Smooth muscle cell of bladder (primary cell): ENCODE measurements at places on chromosomes 1 and 21. TPM values are rescaled to one million over a fixed set of nuclear protein-coding genes. Genes with fewer than 3 reads are reported as not detected.

Gene OPTC
- total RNA-seq = not detected in 2 replicates

Gene FASLG
- not detected in 2 replicates for total RNA-seq

Gene MRPL39
- total RNA-seq = 22.3 and 26.3 TPM in 2 replicates

Gene CHAF1B
- total RNA-seq = 0.43 and 0.55 TPM in 2 replicates

Gene CFAP410
- total RNA-seq = 9.2 and 11.7 TPM in 2 replicates

Gene ZNF683
- total RNA-seq = not detected in 2 replicates

Gene KCNJ9
- total RNA-seq = under 0.01 TPM in 2 replicates

Gene MRPL55
- 59.3 and 64.9 TPM in 2 replicates for total RNA-seq

Gene ITLN2
- total RNA-seq = not detected in 2 replicates

Gene IGSF5
- not detected in 2 replicates for total RNA-seq

Gene IGSF8
- 23.2 and 32.3 TPM in 2 replicates for total RNA-seq

Gene RBM11
- not detected in 2 replicates for total RNA-seq

Gene DYNLT4
- not detected in 2 replicates for total RNA-seq

Gene SH2D5
- 2.4 and 6.4 TPM in 2 replicates for total RNA-seq

Gene DCST1
- total RNA-seq = not detected in 2 replicates

Gene S100A9
- 0.28 and 0.83 TPM in 2 replicates for total RNA-seq

Gene KRTAP19-1
- not detected in 2 replicates for total RNA-seq

Gene PGLYRP4
- not detected in 2 replicates for total RNA-seq

Gene LRRC47
- total RNA-seq = 21.5 and 32.5 TPM in 2 replicates

Gene NUDT4B
- total RNA-seq = 13.7 and 17.1 TPM in 2 replicates

Gene SEMA4A
- total RNA-seq = 0.57 and 0.83 TPM in 2 replicates

Gene TMEM200B
- 10.1 and 13.4 TPM in 2 replicates for total RNA-seq

Gene PRAMEF18
- total RNA-seq = not detected in 2 replicates

Gene USP48
- 31.1 and 38.6 TPM in 2 replicates for total RNA-seq

Gene ADORA3
- not detected in 2 replicates for total RNA-seq

Gene CFHR5
- not detected in 2 replicates for total RNA-seq

Gene FAM151A
- total RNA-seq = not detected in 2 replicates

Gene LAD1
- total RNA-seq = 0.28 TPM in 1 of 2 replicates, not detected in the other

Gene RGSL1
- not detected in 2 replicates for total RNA-seq

Gene SELENBP1
- 43.2 and 75.7 TPM in 2 replicates for total RNA-seq

Gene SLC9C2
- total RNA-seq = not detected in 2 replicates

Gene LIN28A
- not detected in 2 replicates for total RNA-seq

Gene OR2L8
- total RNA-seq = not detected in 2 replicates

Gene RHCE
- 1.8 and 2.4 TPM in 2 replicates for total RNA-seq

Gene GPATCH3
- 8.4 and 10.1 TPM in 2 replicates for total RNA-seq

Gene BARHL2
- not detected in 2 replicates for total RNA-seq

Gene FAM78B
- total RNA-seq = 0.14 and 0.28 TPM in 2 replicates

Gene RIPK4
- total RNA-seq = under 0.01 TPM in 1 of 2 replicates, not detected in the other

Gene TRABD2B
- total RNA-seq = 0.28 and 0.65 TPM in 2 replicates

Gene OR2AK2
- total RNA-seq = not detected in 2 replicates

Gene CD84
- total RNA-seq = not detected in 2 replicates

Gene LHX8
- 1.00 TPM in 1 of 2 replicates, not detected in the other for total RNA-seq

Gene PGLYRP3
- not detected in 2 replicates for total RNA-seq

Gene LINGO4
- total RNA-seq = not detected in 2 replicates

Gene H3-3A
- 96.0 and 99.4 TPM in 2 replicates for total RNA-seq

Gene TMEM240
- 2.1 and 3.3 TPM in 2 replicates for total RNA-seq

Gene LY9
- not detected in 2 replicates for total RNA-seq

Gene SLFNL1
- total RNA-seq = 0.28 and 0.55 TPM in 2 replicates

Gene S100A16
- total RNA-seq = 84.3 and 106 TPM in 2 replicates

Gene ALDH9A1
- 127 and 171 TPM in 2 replicates for total RNA-seq

Gene KRTAP10-9
- not detected in 2 replicates for total RNA-seq
